Liver (tissue), 10 donors: ENCODE measurements at places on chromosomes 6 and 20. TPM values are rescaled to one million over a fixed set of nuclear protein-coding genes. Genes with fewer than 3 reads are reported as not detected.

Gene SIRPD
- 1.1 TPM for total RNA-seq

DNA sequence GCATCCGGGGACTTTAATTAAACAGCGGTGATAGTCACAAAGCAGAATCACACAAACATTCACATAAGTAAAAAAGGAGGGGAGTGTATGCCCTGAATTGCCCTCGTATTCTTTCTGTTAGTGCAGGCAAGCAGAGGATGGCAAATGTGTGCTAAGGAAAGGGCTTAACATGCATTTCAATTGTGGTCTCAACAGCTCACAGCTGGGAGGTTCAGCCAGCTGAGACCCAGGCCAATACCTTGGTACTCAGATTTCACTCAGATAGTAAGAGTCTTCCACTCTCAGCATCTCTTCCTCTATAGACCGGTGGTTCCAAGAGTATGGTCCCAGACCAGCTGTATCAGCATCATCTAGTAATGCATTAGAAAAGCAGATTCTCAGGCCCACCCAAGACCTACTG, 215.1 kb downstream of the PHACTR1 start:
- no peaks in the 10 kb centered on the region for H3K27me3 ChIP-seq
- no peak for DNase-seq
- no peaks in the 10 kb centered on the region for H3K4me1 ChIP-seq

Gene SOX12
- 4.2 TPM for total RNA-seq

Gene STMND1
- total RNA-seq = not detected

DNA sequence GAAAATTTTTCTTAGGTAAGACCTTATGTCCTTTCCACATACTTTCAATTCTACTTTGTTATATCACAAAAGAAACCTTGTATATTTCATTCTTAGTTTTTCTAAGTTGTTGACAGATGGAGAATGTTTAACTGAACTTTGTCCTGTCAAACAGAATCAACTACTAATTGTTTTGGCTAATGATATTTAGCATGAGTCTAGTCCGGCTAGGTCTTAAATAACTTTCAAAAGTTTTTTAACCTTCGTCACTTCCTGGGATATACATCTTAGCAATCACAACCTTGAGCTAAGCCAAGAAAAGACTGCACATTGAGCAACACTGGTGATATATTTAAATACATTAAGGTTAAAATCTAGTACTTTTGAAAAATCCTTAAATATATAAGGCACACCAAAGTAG, 62.9 kb upstream of the RUNX2 start:
- H3K27ac ChIP-seq = no peak overlapping the region
- H3K4me1 ChIP-seq = peaks cover 5% of the 10 kb centered on the region
- no peaks in the 10 kb centered on the region for H3K36me3 ChIP-seq
- H3K4me3 ChIP-seq = no peak overlapping the region
- H3K27me3 ChIP-seq = no peaks in the 10 kb centered on the region

DNA sequence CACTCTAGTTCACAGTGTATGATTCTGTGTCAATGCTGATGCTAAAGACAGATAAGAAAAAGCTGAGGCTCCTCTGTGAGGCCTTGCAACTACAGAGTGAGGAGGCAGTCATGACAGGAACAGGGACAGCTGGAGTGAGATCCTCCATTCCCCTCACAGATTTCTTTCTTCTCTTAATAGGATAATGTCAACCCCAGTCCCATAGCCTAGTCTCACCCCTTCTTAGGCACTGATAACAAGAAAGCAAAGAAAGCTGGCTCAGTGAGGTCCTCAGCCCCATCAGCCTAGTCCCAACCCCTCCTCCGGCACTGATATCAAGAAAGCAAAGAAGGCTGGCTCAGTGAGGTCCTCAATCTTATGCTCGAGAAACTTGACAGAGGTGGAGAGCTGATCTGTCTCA, 2.1 kb upstream of the PTCHD4 start:
- H3K4me3 ChIP-seq = no peak overlapping the region
- H3K27me3 ChIP-seq = no peaks in the 10 kb centered on the region
- H3K4me1 ChIP-seq = no peaks in the 10 kb centered on the region
- DNase-seq = no peak
- H3K36me3 ChIP-seq = no peaks in the 10 kb centered on the region
